Activated CD4-positive, alpha-beta memory T cell treated with anti-CD3 and anti-CD28 coated beads for 36 hours (primary cell): ENCODE measurements at places on chromosomes 4 and X. TPM values are rescaled to one million over a fixed set of nuclear protein-coding genes. Genes with fewer than 3 reads are reported as not detected.

DNA sequence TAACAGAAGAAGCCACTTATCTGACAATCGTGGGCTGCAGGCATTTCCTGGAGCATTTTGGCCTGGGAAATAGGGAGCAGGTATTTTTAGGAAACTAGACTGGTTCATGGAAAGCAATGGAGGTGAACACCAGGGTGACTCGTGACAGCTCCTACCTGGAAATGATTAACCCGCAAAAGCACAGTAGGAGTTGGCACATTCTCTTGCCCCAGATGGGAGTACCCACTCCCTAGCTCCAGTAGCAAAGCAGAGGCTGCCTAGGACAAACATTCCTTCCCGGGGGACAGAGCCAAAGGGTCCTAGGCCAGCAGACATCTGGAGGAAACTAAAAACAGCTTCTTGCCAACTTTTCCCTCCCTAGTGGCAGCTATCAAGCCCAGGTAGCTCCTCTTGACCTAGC is 29.0 kb downstream of the RTL5 start:
- no peak for DNase-seq

DNA sequence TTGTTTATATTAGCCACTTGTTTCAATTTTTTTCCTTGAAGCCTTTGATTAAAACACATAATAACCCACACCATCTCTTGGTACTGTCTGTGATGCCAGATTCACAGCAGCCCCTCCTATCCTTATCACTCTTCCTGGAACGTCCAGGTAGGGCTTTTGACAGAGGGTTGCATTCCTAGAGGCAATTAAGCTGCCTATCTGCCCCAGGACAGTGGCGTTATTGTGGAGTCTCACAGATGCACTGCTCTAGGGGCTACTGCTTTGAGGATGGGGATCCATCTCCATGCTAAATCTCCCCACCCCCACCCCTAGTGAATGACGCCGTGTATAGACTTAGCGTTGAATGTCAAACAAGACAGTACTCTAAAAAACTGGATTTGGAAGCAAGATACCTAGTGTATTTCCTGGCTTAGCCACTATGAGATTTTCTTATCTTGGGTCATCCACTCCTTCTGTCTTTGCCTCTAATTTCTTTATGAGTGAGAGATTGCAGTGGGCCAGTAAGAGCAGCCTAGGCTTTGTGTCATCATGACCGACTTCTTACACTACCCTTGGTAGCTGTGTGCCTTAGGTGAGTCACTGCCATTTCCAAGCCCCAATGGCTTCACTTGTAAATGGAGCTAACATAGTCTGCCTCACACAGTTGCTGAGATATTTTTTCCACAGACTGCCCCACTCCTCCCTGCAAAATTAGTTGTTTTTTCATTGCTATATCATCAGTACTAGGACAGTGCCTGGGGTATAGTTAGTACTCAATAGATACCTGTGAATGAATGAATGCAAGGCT is 90.9 kb downstream of the EGF start:
- peak; percentile 17 for DNase-seq

GRCh38 chr4:98448908-98449307 is 187.7 kb downstream of the RAP1GDS1 start:
- DNase-seq, result peak; percentile 50

GRCh38 chr4:97150966-97151365 is 992.3 kb downstream of the STPG2 start:
- no peak for DNase-seq

Gene FAAH2
- total RNA-seq, result 10.3 TPM

Gene PTCHD1
- not detected for total RNA-seq

Gene BST1
- total RNA-seq, result 0.19 TPM

Gene AMTN
- not detected for total RNA-seq

Gene KLHL13
- total RNA-seq, result 0.07 TPM

Gene PAGE5
- total RNA-seq, result 0.88 TPM
